ENCODE measurements at places on chromosomes 7 and 10. TPM values are rescaled to one million over a fixed set of nuclear protein-coding genes. Genes with fewer than 3 reads are reported as not detected.

HYAL4 gene
- 0.20 TPM for total RNA-seq

SEMA4G gene
- total RNA-seq = 0.60 TPM

EN2 gene
- not detected for total RNA-seq

CPN1 gene
- total RNA-seq = not detected

SPAG6 gene
- not detected for total RNA-seq

EGR2 gene
- total RNA-seq = 0.04 TPM

CLDN3 gene
- 0.07 TPM for total RNA-seq

GPR146 gene
- 29.8 TPM for total RNA-seq

SPDYE1 gene
- total RNA-seq = not detected

CABCOCO1 gene
- not detected for total RNA-seq

ACHE gene
- 0.81 TPM for total RNA-seq

NUP42 gene
- 46.6 TPM for total RNA-seq

GBX1 gene
- total RNA-seq = not detected

DNA sequence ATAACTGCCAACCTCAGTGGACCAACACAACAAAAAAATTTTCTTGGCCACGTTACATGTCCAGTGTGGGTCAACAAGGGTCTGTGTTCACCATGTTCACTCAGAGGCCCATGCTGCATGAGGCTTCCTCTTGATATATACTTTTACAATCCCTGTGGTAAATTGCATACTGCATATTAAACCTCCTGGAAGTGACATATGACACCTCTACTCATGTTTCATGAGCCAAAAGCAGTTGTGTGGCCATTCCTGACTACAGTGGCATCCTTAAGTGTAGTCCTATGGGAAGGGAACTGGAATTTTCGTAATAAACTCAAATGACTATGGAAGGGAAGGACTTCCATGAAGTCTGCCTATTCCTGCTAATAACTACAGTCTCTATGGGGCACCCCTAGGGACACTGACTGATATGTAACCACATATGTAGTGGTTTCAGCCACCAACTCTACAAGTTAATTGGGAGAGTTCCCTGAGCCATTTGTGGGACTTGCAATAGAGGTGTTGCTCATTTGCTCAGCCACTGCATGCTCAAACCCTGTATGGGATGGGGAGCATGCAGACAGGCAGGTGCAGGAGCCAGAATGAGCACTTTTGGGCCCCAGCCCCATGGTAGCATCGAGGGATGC is 9.7 kb downstream of the DYNC1I1 start:
- DNase-seq = no peak

GRCh38 chr7:17774248-17774647 is 166.0 kb downstream of the SNX13 start:
- DNase-seq = no peak

GRCh38 chr10:112958275-112958995 is 8.4 kb downstream of the TCF7L2 start:
- DNase-seq = no peak

DNA sequence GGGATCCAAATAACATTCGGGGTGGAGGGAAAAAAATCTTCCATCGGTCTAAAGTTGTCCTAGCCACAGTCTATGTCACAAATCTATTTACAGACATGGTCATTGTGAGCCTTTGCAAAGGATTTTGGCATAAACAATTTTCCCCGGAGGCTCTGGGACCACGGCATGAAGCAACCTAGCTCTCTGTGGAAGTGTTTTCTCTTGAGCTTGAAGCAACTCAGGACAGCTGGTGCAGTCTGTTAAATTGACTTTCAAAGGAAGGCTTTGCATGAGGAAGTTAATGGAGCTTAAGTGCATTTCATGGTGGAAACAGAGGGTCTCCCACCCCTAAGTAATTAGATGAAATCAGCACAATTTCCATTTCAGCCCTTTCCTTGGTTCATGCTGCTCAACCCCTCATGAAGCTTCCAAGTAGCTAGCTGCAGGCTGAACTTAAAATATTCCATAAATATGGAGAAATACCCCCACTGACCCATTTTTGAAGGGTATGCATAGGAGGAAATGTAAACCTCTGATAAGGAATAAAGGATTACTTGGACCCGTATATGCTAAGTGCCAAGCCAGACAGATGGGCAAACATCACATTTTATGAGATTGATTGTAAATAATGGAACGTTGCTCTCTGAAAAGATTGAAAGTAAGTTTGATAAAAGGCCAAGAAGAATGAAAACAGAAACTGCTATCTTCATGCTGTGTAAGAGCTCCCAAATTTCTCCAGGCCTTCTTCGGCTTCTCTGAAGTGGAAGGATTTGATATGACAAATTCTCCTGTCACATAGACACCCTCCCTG is 39.9 kb downstream of the CCDC3 start:
- DNase-seq = no peak

DNA sequence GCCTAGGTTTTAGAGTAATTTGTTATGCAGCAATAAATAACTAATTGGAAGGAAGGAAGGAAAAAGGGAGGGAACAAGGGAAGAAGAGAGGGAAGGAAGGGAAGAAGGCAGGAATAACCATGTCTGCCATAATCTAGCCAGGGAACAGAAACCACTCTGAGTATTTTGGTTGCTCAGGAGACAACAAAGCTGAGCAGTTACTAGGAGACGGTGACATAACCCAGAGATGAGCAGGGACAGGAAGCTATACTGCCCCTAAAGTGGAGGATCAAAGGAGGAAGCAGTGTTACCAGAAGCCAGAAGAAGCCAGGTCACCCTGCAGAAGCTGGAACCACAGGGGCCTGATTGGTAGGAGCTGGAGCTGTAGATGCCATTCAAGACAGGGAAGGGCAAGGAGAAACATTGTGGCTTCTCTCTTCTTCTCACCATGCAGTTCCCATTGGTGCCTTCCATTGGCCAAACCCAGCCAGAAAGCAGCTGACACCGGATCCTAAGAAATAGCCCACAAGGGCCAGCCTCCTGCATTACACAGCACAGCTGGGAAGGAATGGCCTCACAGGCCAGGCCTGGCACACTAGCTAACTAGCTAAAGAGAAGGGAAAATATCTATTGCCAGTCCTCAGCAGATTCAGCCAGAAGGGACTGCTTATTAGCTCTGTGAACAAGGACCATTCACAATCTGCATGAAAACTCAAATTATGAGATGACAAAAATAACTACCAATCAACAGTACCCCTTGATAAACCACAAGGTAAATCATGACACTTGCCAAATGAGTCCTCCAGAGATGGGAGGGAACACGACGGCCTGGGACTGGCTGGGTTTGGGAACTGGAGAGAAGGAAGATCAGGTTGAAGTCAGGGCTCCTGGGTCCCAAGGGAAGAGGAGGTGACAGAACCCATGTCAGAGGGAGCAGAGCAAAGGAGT is 184.5 kb upstream of the NFE2L3 start:
- DNase-seq = no peak

GRCh38 chr10:68727146-68727545 is 6.1 kb downstream of the CCAR1 start:
- no peak for DNase-seq

DNA sequence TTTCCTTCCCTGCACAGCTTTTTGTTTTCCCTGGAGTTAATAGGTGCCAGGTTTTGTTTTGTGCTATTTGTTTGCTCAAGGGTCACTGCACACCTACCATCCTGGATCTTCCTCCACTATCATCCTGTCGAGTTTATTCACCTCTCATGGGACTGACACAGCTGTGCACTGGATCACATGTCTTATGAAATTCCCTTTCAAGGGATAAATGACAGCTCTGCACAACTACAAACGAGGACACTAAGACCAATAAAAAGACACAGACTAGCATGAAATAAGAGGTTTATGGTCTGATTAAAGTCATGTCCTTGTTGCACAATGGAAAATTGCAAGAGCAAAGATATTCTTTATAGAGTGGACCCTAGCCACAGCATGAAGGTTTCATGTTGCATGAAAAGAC is 76.7 kb upstream of the SFMBT2 start:
- DNase-seq = no peak

- DNase-seq = no peak
These were observed 612 bp upstream of the SLC18A3 start for GRCh38 chr10:49609283-49610113.

GRCh38 chr7:9189703-9190102 is 756.3 kb downstream of the NXPH1 start:
- no peak for DNase-seq

DNA sequence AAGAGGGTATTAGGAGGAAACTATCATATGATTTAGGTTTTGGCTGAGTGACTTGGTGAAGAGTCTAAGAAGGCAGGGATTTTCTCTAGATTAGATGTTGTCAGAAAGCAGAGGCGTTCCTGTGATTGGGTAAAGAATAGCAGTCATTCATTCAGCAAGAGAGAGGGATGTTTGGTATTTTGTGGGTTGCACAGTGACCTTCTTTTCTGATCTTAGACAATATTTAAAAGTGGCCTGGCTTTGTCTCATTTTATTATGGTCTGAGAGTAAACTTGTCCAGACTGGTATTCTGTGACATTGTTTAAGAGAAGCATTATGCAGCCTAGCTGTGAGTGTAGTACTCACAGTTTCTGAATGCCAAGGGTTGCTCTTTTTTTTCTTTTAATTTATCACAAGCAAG is 18.5 kb downstream of the HYAL4 start:
- no peak for DNase-seq

GRCh38 chr7:97450516-97450915 is 281.4 kb upstream of the TAC1 start:
- DNase-seq = no peak

- no peak for DNase-seq
These were observed 125.6 kb downstream of the CCDC71L start for GRCh38 chr7:106535234-106535932.

- no peak for DNase-seq
These were observed 580 bp downstream of the EEPD1 start for GRCh38 chr7:36153571-36154097.

GRCh38 chr7:117689406-117689805 is 183.8 kb downstream of the CTTNBP2 start:
- no peak for DNase-seq

- no peak for DNase-seq
These were observed 29.2 kb downstream of the TDRD1 start for GRCh38 chr10:114208351-114208750.

- DNase-seq = no peak
These were observed 161.5 kb downstream of the MAD1L1 start for GRCh38 chr7:2071133-2071832.

- DNase-seq = no peak
These were observed 81.9 kb upstream of the TNS3 start for GRCh38 chr7:47663851-47664250.

GRCh38 chr10:73944356-73945100 is 33.6 kb downstream of the PLAU start:
- DNase-seq = no peak

GRCh38 chr7:44963364-44964290 is 15.2 kb downstream of the MYO1G start:
- DNase-seq = no peak

DNA sequence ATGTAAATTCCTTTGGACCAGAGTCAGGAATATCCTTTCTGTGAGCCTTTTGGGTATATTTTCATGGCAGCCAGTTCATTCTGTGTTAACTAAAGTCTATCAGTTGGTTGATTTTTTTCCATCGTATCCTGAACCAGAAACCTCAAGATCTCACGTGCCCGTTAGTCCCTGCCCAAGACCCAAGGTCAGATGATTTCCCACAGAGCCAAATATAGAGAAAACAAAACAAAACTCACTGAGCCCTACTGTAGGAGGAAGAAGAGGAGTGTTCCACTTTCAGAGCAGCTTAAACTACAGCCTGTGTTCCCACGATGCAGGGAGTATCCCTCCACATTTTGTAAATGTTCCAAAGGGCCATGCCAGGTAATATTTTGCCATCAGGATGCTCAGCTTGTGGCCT is 96.0 kb upstream of the ADO start:
- no peak for DNase-seq

- no peak for DNase-seq
These were observed 85.0 kb downstream of the PODXL start for GRCh38 chr7:131471250-131472004.

- no peak for DNase-seq
These were observed 66.9 kb upstream of the ARHGAP21 start for GRCh38 chr10:24790599-24790998.

- DNase-seq = no peak
These were observed 5.7 kb downstream of the HIP1 start for GRCh38 chr7:75732764-75733630.

GRCh38 chr7:13797545-13797944 is 191.9 kb downstream of the ETV1 start:
- DNase-seq = no peak

- DNase-seq = no peak
These were observed 734.9 kb downstream of the NRG3 start for GRCh38 chr10:82609845-82610244.

GRCh38 chr10:131845505-131846239 is 55.1 kb upstream of the PPP2R2D start:
- no peak for DNase-seq

DNA sequence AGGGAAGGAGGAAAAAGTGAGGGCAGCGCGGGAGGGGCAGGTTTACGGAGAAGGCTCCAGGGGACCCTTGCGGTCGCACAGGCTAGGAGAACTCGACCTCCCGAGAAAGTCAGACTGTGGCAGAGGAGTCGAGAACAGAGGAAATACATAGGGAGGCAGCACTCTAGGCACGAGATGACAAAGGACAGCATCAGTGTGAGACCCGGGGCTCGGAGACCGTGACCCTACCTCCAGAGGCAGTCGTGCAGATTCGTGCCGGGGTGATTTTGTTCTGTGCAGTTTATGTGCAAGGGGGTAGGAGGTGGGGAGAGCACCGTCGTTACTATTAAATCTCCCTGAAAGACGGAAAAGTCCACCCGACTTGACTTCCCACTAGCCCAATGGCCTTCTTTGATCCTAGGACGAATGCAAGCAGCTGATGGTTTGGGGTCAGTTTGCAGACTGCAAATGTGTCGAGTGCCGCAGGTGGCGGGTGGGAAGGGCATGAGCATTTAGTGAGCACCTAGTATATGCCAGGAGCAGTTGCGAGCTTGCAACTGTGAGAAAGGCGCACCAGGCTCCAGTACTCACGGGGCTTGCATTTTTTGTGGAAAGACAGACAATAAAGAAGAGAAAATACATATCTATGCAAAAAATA is 674 bp upstream of the OSBPL3 start:
- no peak for DNase-seq

DNA sequence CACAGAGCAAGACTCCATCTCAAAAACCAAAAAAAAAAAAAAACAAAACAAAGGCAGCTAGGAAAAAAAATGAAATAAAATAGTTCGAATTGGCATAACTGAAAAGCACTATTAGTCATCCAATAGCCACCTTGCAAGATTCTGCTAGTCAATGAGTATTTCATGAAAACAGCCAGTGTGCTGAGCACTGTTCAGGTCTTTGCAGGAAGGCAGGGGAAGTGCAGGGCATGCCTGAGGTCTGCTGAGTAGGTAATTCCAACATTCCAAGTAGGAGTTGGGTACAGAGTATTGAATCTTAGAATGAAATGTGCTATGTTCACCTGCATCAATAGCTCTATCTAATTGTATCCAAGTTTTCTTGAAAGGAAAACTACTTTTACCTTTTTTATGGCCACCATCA is 22.9 kb downstream of the ABRAXAS2 start:
- no peak for DNase-seq

GRCh38 chr10:97207131-97207530 is 21.4 kb upstream of the SLIT1 start:
- DNase-seq = no peak

DNA sequence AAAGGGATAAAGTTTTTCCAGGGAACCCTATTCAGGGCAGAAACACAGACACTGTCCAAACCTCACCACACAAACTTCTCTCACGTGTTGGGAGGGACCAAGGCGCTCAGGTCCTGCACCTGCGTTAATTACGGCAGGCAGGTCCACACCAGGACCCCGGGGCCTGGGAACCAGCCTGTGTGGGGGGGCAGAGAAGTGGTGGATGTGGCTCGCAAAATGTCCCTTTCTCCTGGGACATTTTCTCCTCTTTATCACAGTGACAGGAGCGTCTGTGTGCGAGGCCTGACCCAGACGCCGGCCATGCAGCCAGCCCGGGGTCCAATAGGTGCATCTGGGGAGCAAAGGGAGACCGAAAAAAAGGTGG is 73.4 kb upstream of the ZNF722 start:
- no peak for DNase-seq

All from pulmonary artery endothelial cell (primary cell).